ENCODE measurements at places on chromosomes 12 and 14.
A peak's percentile ranks its signal among the peaks of the same experiment; 100 is the strongest.

DNA sequence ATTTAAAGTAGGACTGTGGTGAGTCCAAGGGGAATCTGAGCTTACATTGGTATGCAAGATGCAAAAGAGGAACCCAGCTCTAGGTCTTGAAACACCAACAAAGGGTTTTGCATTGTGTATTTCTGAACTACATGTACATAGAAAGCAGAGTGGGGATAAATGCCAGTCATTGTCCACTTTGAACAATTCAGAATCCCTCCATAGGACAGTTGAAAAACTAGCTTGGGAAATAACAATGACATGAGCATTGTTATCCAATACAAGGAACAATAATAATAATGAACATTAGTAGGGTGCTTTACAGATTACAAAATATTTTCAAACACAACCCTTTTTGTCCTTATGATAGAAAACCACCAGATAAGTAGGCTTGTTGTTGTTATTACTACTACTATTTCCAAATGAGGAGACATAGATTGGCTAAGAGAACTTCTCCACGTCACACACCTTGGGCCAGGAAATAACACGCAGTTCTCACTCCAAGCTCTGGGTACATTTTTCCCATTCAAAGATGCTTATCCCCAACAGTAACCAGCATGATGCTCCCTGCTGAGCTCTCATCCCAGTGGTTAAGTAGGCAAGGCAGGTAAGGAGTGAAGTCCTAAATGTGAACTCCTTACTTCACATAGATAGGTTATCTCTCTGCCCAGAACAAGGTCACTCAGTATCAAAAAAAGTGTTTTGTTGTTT is 51.7 kb upstream of the RASSF8 start:
- no peak for DNase-seq

DNA sequence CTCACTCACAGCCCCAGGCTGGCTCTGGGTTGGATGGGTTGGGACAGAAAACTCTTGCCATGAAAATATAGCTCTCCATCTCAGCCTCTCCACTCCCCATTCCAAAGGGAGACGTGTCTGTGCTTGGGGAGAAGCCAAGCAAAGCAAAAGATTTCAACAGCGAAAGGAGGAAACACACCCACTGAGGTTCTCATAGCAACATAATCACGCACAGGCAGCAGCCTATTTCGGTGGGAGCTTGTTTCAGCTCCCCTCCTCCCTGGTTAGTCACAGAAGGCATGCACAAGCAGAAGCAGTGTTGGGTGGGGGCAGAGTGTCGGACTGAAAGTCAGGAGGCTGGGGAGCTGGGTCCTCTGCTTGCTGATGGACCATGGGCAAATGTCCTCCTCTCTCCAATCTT is 1.9 kb upstream of the PRMT8 start:
- peak; percentile 26 for DNase-seq

- DNase-seq: no peak
Observed at GRCh38 chr14:89205137-89205740, 211.8 kb downstream of the FOXN3 start.

- no peak for DNase-seq
Observed at GRCh38 chr14:93084866-93085857, 30.6 kb downstream of the ITPK1 start.

DNA sequence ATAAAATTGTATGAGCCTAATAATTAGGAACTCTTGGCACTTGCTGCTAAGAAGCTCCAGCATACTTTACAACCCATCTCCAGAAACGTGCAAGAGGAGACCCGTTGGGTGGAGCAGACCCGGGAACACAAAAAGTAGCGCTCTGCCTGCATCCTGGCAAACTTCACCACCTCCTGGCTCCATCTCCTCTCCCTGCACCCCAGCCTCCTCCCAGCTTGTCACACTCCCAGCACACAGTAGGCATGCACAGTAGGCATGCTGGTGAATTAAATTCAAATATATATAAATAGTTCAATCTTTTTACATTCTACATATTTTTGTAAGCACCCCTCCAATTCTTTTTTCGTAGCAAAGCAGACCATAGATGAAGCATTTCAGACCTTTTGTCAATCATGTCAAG is 1.2 kb downstream of the VSIG10 start:
- DNase-seq: no peak

DNA sequence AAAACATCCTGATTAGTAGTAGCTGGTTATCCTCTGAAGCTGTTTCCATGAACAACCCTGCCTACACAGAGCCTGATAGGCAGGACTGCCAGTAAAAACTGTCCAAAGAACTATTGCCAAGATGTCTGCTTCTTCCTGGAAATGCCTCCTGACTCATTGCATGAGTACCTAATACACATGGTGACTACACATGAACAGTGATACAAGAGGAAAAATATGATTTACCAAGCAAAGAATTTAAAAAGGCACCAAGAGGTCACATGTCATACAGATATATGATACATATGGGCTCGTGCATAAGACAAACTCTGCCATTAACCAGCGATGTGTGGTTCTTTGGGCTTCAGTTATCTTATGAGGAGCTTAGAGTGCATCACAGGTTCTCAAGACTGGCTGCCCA is 552.3 kb downstream of the SLC16A7 start:
- DNase-seq: no peak
